Right cardiac atrium (tissue), 5 donors: ENCODE measurements at places on chromosomes 5 and 9. TPM values are rescaled to one million over a fixed set of nuclear protein-coding genes. Genes with fewer than 3 reads are reported as not detected.
A peak's percentile ranks its signal among the peaks of the same experiment; 100 is the strongest.

DNA sequence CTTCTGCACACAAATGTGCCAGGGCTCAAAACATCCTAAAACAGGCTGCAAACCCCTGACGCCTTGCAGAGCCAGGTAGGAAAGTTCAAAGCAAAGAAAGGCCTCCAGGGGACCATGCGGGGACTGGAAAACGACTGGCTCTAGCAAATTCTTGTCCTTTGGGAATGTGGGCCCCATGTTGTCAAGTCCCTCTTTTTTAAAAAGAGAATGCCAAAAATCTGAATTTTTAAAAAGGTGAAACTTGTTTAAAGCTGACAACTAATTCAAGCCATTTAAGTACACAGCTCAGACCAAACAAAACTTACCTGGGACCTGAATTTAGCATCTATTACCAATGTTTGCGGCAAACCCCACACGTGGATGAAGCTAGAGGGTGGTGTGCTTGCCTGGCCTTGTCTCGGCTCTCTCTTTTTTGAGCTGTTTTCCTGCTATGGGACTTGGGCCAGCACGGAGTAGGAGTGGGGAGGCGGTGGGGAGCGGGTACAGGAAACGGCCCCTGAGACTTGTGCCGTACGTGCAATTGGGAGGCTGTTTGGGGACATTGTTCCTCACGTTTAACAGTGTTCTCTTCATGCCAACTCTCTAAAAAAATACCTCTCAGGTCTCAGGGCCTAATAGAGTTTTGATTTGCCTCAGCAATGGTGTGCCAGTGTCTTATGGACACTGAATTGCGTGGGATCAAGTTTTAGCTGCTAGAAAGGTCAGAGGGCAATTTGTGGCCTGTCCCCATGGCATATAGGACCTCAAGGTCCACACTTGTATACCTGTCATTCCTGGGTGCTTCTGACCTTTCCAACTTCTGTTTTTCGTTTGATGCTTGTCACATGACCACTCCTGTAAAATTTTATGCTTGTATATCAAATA is 15.1 kb upstream of the PHF19 start:
- DNase-seq, result no peak

- no peak for DNase-seq
These were observed 48.2 kb downstream of the TNFAIP8 start for GRCh38 chr5:119404033-119404432.

DNA sequence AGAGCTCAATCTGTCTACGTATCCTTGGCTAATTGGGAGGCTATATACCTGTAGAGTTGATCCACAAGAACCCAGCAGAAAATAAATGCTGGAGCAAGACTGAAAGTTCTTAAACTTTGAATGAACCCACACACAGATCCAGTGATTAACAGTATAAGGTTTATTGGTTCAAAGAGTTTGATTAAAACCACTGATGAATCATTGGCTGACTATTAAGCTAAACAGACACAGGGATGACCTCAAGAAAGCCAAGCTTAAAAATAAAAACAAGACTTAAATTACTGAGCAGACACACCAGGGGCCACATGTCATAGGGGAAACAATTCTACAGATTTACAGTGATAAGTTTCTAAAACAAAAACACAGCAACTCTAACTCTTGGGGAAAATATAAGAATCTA is 163.6 kb downstream of the SPATA31D1 start:
- DNase-seq, result no peak

DNA sequence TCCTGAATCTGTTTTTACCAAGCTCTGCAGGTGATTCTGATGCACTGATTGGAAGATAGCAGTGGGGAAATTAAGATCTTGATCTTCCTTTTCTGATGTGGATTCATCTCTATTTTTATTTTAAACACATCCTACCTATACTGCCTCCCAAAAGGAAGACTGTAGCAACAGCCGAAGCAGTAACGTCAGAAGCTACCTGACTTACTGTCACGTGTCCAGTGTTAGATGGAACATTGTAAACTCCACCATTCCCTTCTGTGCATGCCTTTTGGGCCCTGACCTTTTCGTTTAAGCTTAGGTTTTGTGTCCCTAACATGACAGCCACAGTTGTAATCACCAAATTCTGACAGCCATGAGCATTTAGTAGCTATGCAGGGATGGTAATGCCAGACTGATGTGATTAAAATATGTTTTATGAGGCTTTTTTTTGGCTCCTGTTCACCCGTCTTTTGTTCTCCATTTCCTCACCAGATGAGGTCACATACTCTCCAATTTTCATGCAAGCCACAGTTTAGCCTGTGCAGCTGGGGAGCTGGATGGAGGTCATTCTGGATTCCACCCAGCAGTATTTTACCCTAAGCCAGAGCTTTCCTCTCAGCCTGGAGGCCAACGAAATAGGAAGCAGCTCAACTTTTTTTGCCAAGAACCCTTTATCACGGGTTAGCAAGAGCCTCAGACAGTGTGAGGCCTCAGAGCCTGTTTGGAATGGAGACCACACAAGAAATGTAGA is 15.6 kb upstream of the FOXD1 start:
- no peak for DNase-seq

DNA sequence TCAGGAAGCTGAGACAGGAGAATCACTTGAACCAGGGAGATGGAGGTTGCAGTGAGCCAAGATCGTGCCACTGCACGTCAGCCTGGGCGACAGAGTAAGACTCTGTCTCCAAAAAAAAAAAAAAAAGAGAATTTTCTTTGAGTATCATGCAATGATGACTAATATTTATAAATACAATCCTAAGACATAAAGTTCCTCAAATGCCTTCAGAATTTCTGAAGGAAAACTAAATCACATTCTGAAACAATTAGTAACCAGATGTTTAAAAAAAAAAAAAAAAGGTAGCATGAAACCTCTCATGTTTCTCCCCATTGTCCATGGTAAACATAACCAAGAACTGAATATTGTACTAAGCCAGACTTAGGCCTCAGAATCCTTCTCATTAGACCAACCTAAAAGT is 23.1 kb downstream of the MLLT3 start:
- no peak for DNase-seq

GRCh38 chr5:31587546-31587945 is 51.4 kb upstream of the PDZD2 start:
- DNase-seq, result no peak

BTNL9 gene
- 17.3 TPM for total RNA-seq

DNA sequence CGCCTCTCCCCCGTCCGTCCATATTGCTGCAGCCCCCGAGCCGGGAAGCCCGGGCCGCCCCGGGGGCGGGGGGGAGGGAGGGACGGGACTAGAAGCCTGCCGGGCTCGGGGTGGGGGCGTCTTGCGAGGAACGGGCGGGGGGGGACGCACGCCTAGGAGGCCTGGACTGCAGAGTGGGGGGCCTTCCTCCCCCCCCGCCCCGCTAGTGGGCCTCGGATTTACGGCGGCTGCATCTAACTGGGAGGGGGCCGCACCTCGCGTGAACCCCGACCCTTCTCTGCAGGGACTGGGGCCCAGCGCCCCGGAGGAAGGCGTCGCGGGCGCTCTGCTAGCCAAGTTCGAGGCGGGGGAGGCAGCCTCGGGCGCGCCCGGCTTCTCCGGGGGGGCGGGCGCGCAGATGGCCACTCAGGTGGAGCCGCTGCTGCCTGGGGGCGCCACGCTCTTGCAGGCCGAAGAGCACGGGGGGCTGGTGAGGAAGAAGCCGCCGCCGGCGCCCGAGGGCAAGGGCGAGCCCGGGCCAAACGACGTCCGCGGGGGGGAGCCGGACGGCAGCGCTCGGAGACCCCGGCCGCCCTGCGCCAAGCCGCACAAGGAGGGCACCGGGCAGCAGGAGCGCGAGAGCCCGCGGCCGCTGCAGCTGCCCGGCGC is at the start of gene LARP1:
Gene LARP1, plus strand, starts transcription at position 17 of the 648 bp plus-strand sequence. Its CDS starts 381 bp downstream, at position 398.
- peak; percentile 56 for DNase-seq

PHF24 gene
- total RNA-seq, result 0.03 TPM

DNA sequence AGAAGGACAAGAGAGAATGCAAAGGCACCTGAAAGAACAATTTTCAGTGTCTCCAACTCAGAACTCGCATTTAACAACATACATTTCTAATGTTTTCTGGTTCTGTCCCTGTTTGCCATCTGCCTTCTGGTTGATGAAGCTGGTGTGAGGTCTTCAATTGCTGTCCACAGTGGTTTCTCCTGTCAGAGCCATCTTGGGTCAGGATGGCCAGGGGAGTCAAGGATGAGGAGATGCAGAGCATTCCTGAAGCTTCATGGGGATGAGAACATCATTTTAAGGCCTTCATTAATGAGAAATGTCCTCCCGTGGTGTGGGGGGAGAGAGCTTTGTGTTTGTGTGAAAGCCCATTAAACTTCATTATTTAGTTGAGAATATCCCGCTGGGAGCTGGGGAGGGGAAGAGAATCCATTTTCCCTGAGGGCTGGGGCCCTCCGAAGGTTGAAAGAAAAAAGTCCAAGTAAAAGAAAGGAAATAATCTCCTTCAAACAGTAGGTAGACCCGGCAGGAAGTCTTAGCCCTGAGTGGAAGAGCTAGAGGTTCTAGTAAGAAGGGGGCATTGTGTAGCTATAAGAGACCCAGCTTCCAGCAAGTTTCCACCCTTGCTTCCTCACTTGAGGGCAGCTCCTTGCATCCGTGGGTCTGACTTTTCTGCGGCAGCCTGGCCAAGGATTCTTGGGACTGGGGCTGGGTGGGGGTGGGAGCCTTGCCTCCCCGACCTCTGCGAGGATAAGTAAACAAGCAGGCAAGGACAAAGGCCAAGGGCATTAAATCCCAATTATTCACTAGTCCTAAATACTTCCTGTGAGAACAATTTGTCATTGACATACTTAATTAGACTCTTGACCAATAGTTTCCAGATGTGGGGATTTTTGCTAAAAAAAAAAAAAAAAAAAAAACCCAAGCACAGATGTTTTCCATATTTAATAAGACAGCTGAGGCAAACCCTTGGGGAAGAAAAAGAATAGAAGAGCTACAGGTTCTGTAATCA is 119.2 kb downstream of the MSX2 start:
- DNase-seq, result no peak

DNA sequence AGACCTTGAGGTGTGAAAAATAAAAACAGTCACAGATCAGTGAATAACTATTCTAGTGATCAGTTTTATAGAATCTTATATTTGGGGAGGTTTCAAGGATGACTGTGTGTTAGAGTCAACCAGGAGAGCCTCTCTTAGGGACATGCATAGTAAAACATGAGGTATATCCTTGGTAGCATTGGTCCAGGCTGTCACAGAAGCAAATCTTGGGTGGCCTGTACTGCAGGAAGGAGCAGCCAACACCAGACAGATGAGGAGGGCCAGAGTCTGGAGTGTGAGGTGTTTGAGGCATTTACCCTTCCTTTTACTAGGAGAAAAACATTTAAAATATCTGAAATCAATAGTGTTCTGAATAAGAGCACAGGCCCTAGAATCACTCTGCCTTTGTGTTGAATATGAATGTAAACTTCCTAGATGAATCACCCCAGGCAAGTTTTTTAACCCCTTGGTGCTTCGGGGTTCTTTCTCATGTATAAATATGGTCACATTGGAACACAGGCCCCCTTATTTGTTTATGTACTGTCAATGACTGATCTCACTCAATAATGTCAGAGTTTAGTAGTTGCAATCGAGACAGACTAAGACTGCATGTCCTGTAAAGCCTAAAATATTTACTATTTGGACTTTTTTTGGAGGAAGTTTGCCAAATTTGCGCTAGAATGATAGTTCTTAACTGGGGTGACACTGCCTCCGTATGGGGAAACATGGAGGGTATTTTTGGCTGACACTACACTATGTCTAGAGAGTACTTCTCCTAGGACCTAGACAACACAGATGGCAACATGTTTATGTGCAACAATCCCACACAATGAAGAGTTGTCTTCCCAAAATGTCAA is 416.5 kb upstream of the POU5F2 start:
- no peak for DNase-seq

DNA sequence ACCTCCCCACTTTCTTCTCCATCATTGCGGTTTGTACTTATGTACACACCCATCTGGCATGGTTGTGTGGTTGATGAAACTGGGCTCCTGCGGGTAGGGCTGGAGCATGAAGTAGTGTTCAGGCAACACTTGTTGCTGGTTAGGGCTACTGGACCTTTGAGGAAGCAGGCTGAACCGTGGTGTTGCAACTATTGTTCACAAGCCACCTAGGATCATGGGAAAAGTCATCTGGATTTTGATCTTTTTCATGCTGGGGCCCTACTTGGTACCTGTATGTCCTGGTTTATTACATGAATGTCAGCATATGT is 40.1 kb upstream of the TIFAB start:
- DNase-seq, result no peak

ITK gene
- total RNA-seq, result 0.77 TPM

ANKRA2 gene
- 13.3 TPM for total RNA-seq

- DNase-seq, result no peak
These were observed 3.0 kb upstream of the IFNW1 start for GRCh38 chr9:21144603-21145002.

GRCh38 chr9:16180546-16180945 is 627.7 kb downstream of the CCDC171 start:
- DNase-seq, result no peak

KCTD16 gene
- 0.31 TPM for total RNA-seq

SLC1A1 gene
- total RNA-seq, result 2.1 TPM

ZNF879 gene
- total RNA-seq, result 5.1 TPM

DNA sequence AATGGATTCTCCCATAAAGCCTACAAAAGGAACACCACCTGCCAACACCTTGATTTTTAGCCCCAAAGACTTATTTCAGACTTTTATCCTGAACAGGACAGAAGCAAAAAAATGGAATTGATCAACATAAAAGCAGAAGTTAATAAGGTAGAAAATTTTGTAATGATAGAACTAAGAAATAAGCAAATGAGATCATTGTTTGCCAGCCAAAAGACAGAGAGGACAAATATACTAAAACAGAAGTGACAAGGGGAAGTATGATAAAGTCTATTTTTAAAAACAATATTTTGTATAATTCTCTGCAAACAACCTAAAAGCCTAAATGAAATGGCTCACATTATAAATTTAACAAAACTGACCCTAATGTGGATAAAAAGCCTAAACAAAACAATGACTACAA is 110.5 kb upstream of the PRSS3 start:
- no peak for DNase-seq

GRCh38 chr5:151062405-151063141 is 18.3 kb downstream of the TNIP1 start:
- no peak for DNase-seq

EQTN gene
- total RNA-seq, result not detected

DNA sequence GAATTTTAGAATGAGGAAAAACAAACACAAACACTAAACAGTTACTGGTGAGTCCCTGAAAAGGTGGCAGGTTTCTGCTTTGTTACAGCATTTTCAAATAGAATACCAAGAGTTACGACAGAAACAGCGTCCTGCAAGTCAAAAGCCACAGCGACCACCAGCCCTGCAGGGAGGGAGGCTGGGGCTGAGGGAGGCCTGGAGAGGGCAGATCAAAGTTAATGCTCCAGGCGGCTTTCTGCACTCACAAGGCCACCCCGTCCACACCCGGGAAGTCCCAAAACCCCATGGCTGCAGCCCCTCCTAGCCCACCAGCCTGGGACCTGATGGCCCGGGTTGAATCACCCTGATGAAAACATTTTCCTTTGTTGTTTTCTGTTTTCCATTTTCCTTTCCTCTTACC is 29.3 kb downstream of the COL23A1 start:
- no peak for DNase-seq

DNA sequence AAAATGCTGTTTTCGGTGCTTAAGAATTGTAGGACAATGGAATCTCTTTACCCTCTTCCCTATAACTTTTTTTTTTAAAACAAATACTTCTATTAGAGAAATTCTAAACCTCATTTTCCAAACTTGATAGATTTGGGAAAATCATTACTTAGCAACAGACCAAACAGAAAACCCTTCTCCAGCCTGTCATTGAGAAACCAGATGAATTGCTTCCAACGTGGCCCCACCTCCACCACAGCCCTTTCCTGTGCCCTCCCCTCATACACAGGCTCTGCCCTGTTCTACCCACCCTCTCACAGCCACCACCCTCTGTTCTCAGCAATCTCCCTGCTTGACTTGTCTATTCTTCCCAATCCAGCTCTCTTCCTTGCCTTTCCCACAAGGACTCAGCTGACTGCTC is 221.2 kb downstream of the DMRT2 start:
- DNase-seq, result no peak
